ENCODE measurements at places on chromosomes 5 and 9. TPM values are rescaled to one million over a fixed set of nuclear protein-coding genes. Genes with fewer than 3 reads are reported as not detected.

DNA sequence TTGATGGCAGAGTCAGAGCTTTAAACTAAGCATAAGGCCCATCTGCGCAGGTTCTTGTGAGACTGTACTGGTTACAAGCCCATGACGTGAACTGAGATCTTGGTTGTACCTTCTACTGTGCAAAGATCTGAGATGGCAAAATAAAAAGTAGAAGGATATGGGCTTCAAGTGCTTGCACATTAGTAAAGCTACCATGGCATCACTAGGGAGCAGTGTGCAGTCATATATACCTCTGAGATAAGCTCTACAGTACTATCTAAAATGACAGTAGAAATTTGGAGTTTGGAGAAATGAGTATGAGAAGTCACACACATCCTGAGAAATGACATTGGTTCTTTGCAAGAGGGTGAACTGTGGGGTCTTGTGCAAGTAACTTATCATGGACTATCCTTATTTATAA lies 408.2 kb upstream of the PRR16 start:
- no peak overlapping the region for H3K4me3 ChIP-seq
- no peaks in the 10 kb centered on the region for H3K4me1 ChIP-seq
- no peak overlapping the region for H3K27ac ChIP-seq
- DNase-seq: peak; percentile 14
- H3K36me3 ChIP-seq: no peaks in the 10 kb centered on the region
- no peaks in the 10 kb centered on the region for H3K27me3 ChIP-seq

- no peak overlapping the region for H3K27ac ChIP-seq
- no peaks in the 10 kb centered on the region for H3K4me1 ChIP-seq
- H3K36me3 ChIP-seq: no peaks in the 10 kb centered on the region
- peaks cover 3% of the 10 kb centered on the region for H3K27me3 ChIP-seq
- DNase-seq: no peak
These were observed 31.7 kb upstream of the IRX2 start for GRCh38 chr5:2783223-2783622.

DNA sequence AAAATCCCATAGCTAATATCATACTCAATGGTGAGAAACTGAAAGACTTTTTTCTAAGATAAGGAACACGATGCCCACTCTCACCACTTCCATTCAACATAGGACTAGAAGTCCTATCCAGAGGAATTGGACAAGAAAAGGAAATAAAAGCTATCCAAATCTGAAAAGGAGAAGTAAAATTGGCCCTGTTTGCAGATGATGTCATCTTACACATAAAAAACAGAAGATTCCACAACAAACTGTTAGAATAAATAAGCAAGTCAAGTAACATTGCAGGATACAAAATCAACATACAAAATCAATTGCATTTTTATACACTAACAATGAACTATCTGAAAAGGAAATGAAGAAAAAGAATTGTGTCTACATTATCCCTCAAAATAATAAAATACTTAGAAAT lies 308.0 kb downstream of the MCTP1 start:
- H3K27me3 ChIP-seq: no peaks in the 10 kb centered on the region
- no peak overlapping the region for H3K4me3 ChIP-seq
- H3K36me3 ChIP-seq: no peaks in the 10 kb centered on the region
- no peak overlapping the region for H3K27ac ChIP-seq

DNA sequence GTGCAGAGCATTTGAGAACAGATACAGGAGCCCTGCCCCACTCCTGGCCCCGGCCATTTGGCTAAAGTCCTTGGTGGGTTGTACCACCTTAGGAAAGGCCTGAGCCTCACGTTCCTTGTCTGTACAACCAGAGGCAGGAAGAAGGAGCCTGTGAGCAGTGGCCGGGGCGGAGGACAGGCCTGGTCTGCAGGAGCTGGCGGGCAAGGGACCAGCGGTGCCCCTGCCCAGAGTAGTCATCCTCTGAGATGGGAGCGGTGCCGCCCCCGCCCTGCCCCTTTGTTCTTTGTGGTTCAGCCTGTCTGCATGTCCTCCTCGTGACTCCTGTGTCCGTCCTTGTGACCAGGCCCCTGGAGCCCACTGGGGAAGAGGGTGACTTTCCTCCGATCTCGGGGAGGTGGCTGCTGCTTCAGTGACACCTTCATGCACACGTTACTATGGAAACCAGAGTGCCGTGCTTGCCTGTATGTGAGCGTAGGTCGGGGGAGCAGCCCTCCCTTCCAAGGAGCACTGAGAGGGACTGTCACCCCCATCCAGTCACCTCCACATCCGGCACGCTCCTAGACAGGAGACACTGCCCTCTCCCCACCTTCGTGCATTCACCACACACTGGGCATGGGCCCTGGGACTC lies 42.9 kb downstream of the UNC5A start:
- H3K4me1 ChIP-seq: no peaks in the 10 kb centered on the region
- H3K4me3 ChIP-seq: no peak overlapping the region
- no peaks in the 10 kb centered on the region for H3K36me3 ChIP-seq
- no peak for DNase-seq
- H3K27ac ChIP-seq: no peak overlapping the region
- peaks cover 4% of the 10 kb centered on the region for H3K27me3 ChIP-seq

DNA sequence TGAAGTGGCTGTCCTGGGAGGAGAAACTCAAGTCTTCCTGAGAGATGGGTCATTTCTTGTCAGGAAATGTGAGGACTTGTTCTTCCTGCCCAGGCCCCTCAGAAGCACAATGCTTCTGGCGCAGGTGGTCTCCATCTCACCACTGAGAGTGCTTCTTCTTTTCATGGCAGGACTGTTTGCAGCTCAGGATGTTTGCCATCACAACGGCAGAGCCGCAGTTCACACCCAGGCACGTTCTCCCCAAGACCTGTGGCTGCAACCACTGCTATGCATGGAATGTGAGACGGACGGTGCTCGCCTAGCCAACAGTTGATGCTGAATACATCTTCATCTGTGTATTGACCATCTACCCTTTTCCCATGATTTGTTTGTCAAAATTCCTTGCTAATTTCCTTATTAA lies 216.3 kb downstream of the GADD45G start:
- no peak for DNase-seq
- H3K36me3 ChIP-seq: no peaks in the 10 kb centered on the region
- H3K4me3 ChIP-seq: no peak overlapping the region

DNA sequence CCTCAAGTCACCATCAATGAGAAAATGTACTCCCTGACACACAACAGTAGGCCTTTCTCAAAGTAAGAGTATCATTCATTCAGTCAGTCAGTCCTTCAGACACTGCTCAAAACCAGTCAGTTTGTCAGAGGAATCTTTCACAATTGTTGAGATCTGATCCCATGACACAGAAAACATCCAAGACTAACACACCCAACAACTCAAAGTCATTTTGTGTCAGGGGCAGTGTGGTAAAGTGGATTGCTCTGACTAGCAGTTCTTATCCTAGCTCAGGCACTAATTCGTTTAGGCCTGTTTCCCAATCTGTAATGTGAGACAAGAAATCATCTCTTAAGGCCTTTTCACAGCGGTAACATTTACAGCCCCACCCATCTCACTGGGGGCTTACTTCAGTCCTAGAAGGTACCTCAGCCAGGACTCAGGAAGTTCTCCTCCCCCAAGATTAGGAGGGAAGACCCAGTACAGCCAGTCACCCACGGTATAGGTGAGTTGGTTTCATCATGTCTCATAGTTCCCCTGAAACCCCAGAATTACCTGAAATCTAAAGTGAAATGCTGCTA lies 31.9 kb downstream of the SH3TC2 start:
- DNase-seq: no peak
- peaks cover 4% of the 10 kb centered on the region for H3K27me3 ChIP-seq
- H3K4me3 ChIP-seq: no peak overlapping the region
- no peaks in the 10 kb centered on the region for H3K36me3 ChIP-seq

GRCh38 chr5:50667023-50667652 lies 701 bp downstream of the PARP8 start:
- DNase-seq: peak; percentile 62
- peak overlapping the region; percentile 100 for H3K4me3 ChIP-seq
- peaks cover 28% of the 10 kb centered on the region for H3K4me1 ChIP-seq

DNA sequence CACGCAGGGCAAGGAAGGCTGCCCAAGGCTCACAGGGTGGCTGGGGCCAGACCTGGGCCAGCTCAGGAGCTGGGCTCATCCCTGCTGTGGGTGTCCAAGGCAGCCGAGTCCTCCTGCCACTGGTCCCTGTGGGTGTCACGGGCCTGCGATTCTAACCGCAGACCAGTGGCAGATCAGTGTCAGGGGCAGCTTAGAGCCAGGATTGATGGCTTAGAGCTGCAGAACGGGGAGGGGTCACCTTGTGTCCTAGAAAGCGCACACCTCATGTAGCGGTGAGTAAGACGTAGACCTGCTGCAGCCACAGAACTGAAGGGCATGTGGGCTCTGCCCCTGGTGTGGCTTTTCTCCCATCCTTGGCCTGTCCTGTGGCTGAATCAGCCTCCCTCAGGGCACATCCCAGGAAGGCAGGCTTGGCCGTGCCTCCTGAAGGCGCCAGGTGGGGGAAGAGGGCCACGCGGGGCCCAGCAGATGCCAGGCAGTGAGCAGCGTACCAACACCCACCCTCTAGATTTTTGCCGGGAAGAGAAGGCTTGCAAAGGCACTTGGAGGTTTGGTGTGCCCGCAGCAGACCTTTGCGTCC lies 78.3 kb upstream of the FCN2 start:
- no peak for DNase-seq
- no peak overlapping the region for H3K4me3 ChIP-seq
- no peaks in the 10 kb centered on the region for H3K4me1 ChIP-seq
- no peak overlapping the region for H3K27ac ChIP-seq

GRCh38 chr5:80142996-80143395 lies 107.8 kb downstream of the THBS4 start:
- no peak overlapping the region for H3K4me3 ChIP-seq
- H3K4me1 ChIP-seq: peaks cover 33% of the 10 kb centered on the region
- H3K27ac ChIP-seq: no peak overlapping the region
- H3K27me3 ChIP-seq: no peaks in the 10 kb centered on the region
- H3K36me3 ChIP-seq: peaks cover 42% of the 10 kb centered on the region

DNA sequence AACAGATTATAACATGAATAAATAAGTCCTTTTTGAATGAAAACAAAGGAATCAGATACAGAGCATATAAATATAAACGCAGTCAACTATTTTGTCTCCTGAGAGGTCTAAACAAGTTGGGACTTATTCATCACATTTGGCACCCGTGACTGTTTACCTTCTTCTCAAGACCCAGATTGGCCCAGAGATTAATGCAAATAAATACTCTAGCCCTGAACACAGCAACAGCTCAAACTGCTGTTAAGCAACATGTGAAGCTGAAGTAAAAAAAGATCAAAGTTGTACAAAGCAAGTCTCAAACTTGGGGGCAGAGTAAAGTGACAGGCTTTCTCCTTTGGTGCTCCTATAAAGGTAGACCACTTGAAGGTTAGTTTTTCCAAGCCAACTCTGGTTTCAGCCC lies 95.0 kb upstream of the NR5A1 start:
- no peak overlapping the region for H3K27ac ChIP-seq
- H3K4me3 ChIP-seq: no peak overlapping the region
- H3K36me3 ChIP-seq: no peaks in the 10 kb centered on the region

- no peak for DNase-seq
- no peaks in the 10 kb centered on the region for H3K4me1 ChIP-seq
- H3K27ac ChIP-seq: no peak overlapping the region
These were observed 1577.3 kb upstream of the C9orf72 start for GRCh38 chr9:29150606-29151005.

- no peak overlapping the region for H3K27ac ChIP-seq
- H3K4me3 ChIP-seq: no peak overlapping the region
- H3K4me1 ChIP-seq: no peaks in the 10 kb centered on the region
- no peak for DNase-seq
- H3K36me3 ChIP-seq: no peaks in the 10 kb centered on the region
- H3K27me3 ChIP-seq: no peaks in the 10 kb centered on the region
These were observed 315.2 kb upstream of the ATP10B start for GRCh38 chr5:161167016-161167767.

DNA sequence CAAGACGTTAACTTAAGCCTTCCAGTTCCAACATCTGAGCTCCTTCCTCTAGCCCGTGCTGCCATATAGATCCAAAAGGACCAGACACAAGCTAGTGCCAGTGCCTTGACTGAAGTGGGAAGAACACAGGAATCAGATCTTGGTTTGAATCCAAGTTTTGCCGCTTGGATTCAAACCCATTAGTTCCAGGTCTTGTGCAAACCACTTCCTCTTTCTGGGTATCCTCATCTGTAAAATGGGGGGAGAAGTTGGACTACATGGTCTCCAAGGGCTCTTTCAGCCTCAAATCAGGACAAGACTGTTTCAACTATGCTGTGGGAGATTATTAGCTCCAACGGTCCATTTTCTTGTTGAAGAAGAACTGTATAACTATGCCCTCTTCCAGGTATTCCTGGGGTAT lies 32.6 kb downstream of the TTLL11 start:
- no peak for DNase-seq
- no peak overlapping the region for H3K27ac ChIP-seq
- H3K27me3 ChIP-seq: no peaks in the 10 kb centered on the region
- peaks cover 9% of the 10 kb centered on the region for H3K4me1 ChIP-seq
- no peak overlapping the region for H3K4me3 ChIP-seq

DNA sequence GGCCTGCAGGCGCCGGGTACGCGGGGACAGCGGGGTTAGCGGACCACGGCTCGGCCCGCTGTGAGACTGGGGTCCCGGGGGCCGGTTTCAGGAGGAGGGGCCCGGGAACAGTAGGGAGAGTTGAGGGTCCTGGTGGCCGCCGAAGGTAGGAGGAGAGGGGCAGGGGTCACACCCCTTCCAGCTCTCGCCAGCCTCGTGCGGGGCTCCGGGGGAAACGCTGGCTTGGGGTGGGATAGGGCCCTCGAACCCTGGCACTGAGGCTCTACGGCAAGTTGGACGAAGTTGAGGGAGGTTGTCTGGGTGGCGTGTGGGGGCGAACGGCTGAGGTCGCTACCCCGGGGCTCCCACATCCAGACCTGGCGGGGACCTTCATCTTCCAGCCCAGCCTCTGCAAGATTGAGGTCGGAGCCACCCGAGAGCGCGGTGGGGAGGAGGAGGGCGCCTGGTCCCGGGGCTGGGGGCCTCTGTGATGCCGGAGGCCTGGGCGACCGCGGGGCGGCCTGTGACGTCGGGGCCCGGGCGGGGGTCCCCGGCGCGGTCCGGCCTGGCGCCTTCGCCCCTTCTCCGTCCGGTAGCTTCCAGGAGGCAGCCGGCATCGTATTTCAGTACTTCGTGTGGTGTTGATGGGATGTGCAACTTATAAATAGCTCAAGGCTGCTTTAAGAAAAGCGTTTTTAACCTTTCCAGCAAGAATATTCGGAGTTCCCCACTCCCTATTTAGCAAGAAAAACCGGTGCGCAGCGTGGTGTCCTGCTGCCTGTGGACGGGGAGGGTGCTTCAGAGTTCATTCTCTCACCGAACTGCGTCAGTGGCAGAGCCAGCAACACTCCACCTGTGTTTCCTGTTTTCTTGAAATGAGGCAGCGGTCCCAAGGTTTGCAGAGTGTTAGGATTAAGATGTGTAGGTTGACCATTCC lies 902 bp downstream of the HABP4 start:
- H3K4me1 ChIP-seq: peaks cover 4% of the 10 kb centered on the region
- peak overlapping the region; percentile 75 for H3K4me3 ChIP-seq
- peak; percentile 40 for DNase-seq
- no peaks in the 10 kb centered on the region for H3K36me3 ChIP-seq
- H3K27me3 ChIP-seq: no peaks in the 10 kb centered on the region

GRCh38 chr5:136032564-136032963 lies 3.8 kb downstream of the TGFBI start:
- no peaks in the 10 kb centered on the region for H3K36me3 ChIP-seq
- H3K27ac ChIP-seq: no peak overlapping the region
- H3K27me3 ChIP-seq: no peaks in the 10 kb centered on the region
- no peak for DNase-seq

The PAIP1 gene
- total RNA-seq: 74.3 TPM

The SUB1 gene
- 189 TPM for total RNA-seq

The FAM78A gene
- total RNA-seq: 3.8 TPM

The AGXT2 gene
- not detected for total RNA-seq

The GADD45G gene
- 33.7 TPM for total RNA-seq

The SAXO1 gene
- total RNA-seq: 0.23 TPM

The PCDHGC4 gene
- 1.1 TPM for total RNA-seq

The ENHO gene
- 1.4 TPM for total RNA-seq

The PLAA gene
- 43.5 TPM for total RNA-seq
